ENCODE measurements at places on chromosomes 5 and 9.

DNA sequence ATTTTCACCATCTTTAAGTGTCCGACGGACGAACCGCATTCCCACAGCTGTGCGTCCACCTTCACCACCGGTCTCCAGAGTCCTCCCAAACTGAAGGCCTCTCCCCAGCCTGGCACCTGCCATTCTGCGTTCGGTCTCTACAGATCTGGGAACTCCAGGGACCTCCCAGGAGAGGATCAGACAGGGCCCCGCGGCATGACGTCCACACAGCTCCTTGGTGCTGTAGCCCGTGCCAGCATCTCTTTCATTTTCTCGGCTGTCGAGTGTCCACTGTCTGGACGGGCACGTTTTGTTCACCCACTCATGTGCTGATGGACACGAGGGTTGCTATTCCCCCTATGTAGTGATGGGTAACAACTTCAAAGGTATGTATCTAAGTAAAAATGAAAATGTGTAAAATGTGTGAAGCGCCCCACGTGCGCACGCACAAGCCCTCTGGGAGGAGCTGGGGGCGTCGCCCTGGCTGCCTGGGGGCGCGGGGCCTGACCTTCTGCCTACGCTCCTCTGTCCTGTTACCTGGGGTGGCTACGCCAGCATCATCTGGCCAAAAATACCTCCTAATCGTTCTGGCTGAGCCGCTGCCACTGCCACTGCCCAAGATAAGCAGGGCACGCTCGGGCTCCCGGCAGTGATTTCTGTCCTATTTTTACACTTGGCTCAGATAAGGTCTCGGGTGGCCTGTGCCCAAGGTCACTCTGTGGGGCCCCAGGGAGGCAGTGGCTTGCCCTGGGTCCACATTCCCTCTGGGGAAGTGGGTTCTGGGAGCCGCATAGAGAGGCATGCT is 10.8 kb upstream of the SLC12A7 start:
- DNase-seq = no peak

- DNase-seq = no peak
Measured at GRCh38 chr9:14843163-14843562, 67.1 kb downstream of the FREM1 start.

GRCh38 chr5:141849415-141850243 is 28.6 kb downstream of the PCDH1 start:
- peak; percentile 58 for DNase-seq

DNA sequence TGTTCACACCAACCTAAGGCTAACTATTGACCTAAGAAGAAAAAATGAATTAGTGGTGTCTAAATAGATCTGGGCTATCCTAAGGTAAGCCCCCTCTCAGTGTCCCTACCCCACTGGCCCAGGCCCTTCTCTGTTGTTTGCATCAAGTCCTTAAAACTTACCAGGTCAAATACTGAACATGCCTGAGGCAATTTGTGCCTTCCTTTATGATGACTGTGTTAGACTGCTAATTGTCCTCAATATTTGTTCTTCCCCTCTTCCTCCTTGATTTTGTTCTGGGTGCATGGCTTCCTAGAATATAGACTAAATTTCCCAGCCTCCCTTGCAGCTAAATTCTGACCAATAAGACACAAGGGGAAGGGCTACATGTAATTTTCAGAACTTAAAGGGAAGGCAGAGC is 199.9 kb downstream of the ADAMTS12 start:
- DNase-seq = no peak

DNA sequence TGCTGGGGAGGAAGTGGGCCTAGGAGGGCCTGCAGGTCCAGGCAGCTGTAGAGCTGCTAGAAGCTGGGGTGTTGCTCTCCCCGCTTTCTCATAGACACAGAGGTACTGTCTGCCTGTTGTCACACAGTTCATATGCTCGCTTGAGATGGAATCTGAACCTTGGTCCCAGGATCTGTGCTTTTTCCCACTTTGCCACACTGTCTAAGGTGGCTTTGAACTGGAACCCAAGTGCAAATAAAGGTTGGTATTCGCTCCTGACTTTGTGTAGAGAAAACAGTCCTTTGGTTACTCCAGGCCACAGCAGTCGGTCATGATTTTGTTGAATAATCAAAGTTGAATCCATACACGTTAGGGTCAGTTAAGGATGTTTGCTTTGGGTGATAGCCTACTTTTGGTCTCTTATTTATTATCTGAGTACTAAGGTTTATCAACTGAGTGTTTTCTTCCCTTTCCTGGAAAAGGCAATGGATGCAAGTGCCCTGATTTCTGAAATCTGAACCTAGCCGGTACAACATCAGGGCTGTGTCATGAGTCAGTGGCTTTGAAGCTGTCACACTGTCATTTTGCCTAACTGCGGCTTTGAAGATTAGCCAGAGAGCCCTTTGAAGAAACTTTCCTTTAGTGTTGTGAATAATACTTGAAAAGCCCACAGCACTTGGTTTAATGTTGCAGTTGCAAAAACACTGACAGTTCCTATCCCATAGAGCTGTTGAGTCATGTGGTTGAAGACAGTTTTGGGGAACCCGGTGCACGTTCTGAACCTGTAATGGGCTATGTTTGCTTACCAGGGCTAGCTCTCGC is 41.3 kb downstream of the HABP4 start:
- no peak for DNase-seq

- peak; percentile 70 for DNase-seq
Measured at GRCh38 chr5:68274847-68275651, 59.5 kb downstream of the PIK3R1 start.

DNA sequence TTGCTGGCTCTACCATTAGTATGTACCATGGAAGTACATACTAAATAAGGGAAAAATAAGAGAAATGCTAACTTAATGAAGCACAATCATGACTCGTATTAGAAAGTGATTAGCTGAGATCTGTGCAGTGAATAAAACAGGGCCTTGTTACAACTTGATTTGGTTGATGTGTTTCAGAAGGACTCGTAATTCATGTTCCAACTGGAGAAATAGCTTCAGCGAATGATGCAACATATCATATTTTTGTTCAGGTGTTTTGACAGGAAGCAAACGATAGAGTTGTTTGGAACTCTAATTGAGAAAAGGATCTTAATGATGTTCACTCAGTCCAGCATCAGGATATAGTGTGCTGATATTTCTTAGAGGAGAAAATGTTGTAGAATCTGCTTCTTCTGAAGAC is 474.6 kb upstream of the WWC1 start:
- DNase-seq = no peak

DNA sequence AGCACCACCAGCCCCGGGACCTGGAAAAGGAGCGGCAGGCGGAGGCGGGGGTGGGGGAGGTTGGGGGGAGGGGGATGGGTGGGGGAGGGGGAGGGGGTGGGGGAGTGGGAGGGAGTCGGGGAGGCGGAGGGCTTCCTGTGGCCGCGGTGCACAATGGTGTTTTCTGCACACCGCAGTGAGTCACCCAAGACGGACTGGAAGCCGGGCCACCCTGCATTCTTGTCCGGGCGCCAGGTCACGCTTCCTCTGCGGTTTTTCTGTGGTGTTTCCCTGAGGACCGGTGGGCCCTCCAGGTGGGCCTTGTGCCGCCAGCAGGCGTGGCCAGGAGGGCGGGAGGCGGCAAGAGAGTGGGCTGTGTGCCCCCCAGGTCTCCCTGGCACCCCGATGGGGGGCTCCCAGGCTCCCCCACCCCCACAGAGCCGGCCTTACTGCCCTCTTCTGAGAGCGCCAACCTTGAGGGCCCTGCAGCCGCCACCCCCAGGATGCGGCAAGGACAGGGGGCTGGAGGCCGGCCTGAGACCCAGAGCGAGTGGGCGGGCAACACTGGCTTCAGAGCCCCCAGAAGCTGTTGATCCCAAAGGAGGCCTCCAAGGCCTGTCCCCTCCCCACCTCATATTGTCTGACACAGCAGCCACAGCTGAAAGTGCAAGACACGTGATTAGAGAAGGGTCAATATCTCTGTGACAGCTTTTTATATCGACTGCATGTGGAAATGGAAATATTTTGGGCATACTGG is 11.1 kb downstream of the EXD3 start:
- peak; percentile 38 for DNase-seq

DNA sequence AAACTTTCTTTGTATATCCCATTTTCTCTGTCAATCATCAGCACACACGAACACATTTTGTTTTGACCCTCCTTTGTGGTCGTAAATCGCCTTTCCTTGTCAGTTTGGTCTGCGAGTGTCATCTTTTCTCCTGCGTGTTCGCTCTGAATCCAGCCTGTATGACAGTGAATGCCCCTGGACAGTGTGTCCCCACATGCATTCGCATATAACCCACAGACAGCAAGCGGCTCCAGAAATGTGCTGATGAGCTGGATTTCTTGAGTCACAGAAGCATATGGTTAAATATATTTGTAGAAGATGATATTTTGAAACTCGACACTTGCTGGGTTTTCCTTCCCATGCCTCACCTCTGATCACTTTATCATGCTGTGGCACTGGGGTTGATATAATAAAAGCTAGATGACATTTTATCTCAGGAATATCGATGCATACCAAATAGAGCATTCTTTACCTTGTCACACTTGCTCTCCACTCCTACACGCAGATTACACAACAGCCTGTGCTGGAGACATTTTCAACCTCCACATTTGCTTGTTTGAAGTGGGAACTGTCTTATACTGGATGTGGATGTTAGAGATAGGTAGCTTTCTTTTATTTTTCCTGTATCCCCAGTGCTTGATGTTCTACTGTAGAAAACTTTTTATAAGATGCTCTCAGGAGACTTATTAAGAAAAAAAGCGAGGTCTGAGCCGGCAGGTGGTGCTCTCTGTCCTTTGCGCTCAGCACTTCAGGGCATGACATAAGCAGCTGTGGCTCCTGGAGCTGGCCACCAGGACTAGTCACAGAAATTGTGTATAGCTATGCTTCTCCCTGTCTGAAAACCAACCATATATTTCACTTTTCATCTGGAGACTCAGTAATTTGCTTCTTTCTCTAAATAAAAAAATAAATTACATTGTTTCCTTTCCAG is 215.1 kb downstream of the SH3GL2 start:
- DNase-seq = no peak

- DNase-seq = no peak
Measured at GRCh38 chr9:114392749-114393112, 4.9 kb upstream of the AKNA start.

GRCh38 chr5:663436-664342 is 29.5 kb downstream of the TPPP start:
- DNase-seq = no peak

GRCh38 chr5:98679963-98680362 is 93.5 kb upstream of the RGMB start:
- no peak for DNase-seq

DNA sequence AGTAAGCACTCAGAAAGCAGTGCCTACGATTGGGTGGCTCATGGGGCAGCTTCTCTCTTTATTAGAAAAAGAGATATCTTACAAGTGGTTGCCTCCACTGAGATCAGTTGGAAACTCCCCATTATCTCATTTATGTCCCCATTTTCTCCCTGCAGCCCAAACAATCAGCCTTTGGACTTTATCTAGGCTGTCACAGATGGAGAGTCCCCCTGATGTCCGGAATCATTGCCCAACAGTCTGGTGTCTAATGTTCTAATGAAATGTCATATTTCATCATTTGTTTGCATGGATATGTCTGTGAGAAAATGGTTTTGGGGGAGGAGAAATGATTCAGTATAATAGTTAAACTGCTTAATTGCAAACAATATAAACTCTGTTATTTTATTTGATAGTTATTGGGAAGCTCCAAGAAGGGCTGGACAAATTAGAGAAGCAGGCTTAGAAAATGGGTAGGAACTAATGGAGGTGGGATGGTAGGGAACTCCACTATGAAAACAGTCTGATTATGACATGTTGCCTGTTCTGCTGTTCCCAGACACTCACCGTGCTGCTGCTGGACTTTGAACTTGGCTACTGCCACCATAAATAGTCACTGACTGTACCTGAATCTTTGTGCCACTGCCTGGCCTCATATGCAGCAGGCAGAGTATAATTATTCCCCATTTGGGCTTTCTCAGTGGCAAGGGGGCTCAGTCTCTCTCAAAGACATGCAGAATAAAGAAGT is 38.3 kb upstream of the SMAD5 start:
- no peak for DNase-seq

- DNase-seq = no peak
Measured at GRCh38 chr5:1730487-1730847, 69.2 kb downstream of the MRPL36 start.

DNA sequence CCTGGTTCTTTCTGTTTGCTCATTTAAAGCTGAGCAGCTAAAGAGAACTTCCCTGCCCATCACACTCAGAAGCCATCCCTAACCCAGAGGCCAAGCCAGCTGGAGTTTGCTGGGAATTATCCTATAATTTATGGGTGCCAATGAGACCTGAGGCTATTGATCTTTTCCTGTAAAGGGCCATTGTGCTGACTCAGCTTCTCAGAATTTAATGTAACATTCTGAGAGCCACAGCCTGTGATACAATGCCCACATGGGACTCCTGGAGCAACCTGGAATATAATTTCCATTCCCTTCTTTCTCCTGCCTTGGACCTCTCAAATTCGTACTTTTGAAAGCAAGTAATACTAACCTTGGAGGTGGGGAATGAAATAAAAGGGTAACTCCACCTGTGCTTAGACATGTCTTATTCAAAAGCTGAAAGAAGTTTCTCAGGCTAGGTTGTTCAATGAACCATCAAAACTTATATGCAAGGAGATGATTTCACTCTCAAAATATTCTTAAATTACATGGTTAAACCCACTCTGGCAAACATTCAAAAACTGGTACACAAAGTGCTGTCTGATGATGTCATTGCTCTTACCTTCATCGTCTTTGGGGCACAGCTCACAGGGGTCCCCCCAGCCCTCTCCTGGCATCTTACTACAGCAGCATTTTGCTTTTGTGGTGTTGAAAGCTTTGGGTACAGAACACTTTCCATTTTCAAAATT is 206.7 kb downstream of the SLC12A2 start:
- DNase-seq = no peak

- no peak for DNase-seq
Measured at GRCh38 chr9:134834217-134834956, 46.2 kb upstream of the FCN2 start.

DNA sequence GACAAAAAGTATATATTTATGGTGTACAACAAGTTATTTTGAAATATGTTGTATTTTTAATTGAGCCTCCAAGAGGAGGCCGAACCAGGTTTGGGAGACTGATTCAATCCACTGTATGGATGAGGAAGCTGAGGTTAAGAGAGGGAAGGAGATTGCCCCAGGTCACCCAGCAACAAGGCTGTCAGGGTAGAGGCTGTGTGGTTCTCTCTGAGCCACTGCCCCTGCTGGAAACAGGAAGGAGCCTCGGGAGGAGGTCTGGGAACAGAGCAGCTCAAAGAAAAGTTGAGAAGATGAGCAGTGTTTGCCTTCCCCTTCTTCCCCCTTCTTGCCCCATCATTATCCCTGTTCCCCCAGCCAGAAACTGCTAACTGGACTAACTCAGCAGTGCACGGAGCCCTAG is 6.6 kb upstream of the FAT2 start:
- DNase-seq = no peak

GRCh38 chr5:169758886-169759285 is 121.8 kb downstream of the DOCK2 start:
- DNase-seq = no peak

DNA sequence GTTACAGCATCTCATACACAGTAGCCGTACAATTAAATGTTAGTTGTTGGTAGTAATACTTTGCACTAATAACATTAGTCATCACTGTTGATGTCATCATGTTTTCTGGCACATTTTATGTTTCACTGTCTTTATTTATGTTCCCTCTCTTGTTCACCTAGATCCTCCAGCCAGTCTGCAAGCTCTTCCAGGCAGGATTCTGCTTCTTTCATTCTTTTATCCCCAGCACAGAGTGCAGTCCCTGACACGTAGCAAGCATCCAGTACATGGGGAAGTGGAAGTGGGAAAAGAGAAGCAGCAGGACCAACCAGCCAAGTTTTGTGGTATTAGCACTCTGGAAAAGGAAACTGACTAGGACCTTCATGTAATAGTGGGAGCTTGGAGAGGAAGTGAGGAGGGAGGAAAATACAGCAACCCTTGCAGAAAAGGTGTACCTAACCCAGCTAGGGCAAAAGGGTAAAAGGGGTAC is 89.7 kb upstream of the SLC44A1 start:
- DNase-seq = no peak

- no peak for DNase-seq
Measured at GRCh38 chr5:146179696-146180095, 2.8 kb downstream of the LARS1 start.
